ENCODE measurements at places on chromosomes 7 and 10. TPM values are rescaled to one million over a fixed set of nuclear protein-coding genes. Genes with fewer than 3 reads are reported as not detected.

DNA sequence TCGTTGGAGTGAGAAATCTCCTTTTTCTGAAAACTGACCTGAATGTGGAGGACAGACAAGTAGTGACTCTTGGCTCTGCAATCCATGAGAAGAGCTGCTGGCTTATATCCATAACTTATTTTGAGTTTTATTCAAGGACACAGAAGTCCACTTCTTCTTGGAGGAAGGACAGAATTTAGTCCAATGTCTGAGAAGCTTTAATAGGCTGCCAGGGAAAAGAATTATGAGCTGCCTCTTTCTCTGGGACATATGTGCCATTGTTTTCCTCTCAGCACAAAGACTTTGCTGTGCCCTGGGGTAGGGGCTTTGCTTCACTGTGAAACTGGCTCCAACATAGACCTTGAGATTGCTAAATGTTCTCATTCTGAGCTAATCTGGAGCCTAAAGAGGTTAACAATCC, 20.5 kb upstream of the AOC1 start:
- DNase-seq, result no peak

DNA sequence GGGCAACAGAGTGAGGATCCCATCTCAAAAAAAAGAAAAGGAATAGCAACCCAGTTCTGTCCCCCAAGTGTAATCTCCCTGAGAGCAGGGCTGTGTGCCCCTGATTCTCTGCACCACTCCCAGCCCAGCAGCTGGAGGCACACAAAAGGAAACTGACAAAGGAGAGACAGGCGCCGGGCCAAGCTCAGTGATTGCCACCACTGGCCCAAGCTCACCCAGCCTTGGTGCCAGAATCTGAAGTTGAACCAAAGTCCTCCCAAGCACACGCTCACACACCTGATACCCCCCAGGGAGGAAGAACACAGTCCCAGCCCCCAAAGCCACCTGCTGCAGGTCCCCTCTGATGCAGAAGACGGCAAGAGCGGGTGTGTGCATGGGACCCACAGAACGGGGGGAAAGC, 50.3 kb downstream of the TNRC18 start:
- no peak for DNase-seq

DNA sequence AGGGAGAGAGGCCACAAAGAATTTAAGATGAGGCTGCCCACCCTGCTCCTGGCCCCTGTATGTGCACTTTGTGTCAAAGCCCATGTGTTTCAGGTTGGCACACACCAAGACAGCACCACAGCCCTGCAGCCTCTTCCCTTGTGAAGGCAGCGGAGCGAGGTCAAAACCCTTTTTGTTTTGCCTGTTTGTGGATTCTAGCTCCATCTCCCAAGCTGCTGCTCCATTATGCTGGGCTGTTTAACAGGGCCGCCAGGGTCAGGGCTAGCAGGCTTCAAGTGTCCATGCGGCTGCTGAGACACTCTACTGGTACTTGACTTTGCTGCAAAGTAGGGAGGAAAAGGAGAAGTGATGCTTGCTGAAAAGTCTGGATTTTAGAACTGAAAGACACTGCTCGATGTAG, 142.3 kb upstream of the EFCAB10 start:
- no peak for DNase-seq

DNA sequence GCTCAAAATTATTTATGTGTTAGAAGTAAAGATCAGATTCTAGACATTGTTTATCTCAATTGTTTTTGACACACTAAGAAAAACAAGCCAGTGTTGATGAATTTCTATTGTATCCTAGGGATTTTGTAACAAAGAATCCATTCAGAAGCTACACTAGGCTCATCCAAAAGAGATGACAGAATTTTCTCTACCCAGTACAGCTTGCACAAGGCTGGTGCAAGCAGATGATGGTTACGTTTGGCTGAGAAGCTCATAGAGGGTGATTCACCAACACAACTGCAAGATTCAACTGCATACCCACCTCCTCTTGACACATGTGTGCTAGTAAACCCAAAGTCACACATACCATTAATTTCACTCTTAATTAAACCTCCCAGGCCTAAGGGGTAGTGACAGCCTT, 20.8 kb downstream of the GRM3 start:
- no peak for DNase-seq

DNA sequence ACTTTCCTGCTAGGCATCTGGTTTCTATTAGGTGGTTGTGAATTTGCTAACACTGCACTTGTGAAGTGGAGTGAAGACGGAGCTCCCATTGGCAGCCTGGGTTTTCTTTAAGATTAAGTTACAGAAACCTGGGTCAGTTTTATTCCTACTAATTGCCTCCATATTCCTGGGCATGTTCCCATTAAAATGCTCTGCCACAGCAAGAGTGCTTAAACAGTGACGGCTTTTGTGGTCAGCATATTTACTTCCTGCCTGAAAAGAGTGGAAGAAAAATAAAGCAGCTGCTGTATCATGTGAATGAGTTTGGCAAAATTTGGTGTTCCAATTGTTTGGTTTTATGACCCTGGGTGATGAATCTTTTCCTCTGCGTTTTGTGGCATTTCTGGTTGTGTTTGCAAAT, 96.9 kb upstream of the PLXDC2 start:
- DNase-seq, result no peak

GRCh38 chr10:124997306-124997705, 55.4 kb downstream of the ZRANB1 start:
- no peak for DNase-seq

- DNase-seq, result no peak
Observed at GRCh38 chr7:158753900-158754299, 49.3 kb upstream of the NCAPG2 start.

- DNase-seq, result no peak
Observed at GRCh38 chr7:54774785-54775740, 16.1 kb upstream of the SEC61G start.

DNA sequence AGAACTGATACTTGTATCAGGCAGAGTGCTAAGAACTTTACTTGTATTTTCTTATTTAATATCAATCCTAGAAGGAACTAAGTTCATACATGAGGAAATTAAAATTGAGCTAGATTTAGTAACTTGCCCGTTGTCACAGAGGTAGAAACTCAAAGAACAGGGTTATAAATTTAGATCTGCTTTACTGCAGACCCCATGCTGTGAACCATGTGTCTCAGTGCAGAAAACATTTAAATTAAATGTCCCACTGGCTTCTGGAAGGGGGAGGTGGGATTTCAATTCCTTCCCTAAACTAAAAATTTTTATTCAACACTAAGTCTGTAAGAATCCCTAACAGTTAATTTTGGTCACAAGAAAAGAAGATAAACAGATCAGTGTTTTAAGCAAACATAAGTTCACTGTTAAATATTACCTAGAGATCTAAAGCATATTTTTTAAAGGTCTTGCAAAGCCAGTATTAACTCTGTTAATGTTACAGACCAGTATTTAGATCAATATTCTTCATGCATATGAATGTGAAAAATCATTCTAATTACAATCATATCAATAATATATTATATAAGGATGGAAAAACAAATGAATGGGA, 23.1 kb downstream of the WASL start:
- no peak for DNase-seq

Gene SPDYE5
- polyA plus RNA-seq, result not detected

Gene ANKRD1
- polyA plus RNA-seq, result not detected

Gene TDRD1
- polyA plus RNA-seq, result not detected
